Retina (tissue), 1 donor: ENCODE measurements at places on chromosomes 1 and 21.

- no peak for DNase-seq
Measured at GRCh38 chr1:75742047-75742625, 17.6 kb downstream of the ACADM start.

- DNase-seq = peak; percentile 67
Measured at GRCh38 chr1:3283849-3284248, 170.6 kb upstream of the ARHGEF16 start.

- DNase-seq = no peak
Measured at GRCh38 chr1:29586991-29587745, 350.8 kb downstream of the PTPRU start.

GRCh38 chr21:42350318-42350910 is 380 bp downstream of the TFF2 start:
- no peak for DNase-seq

DNA sequence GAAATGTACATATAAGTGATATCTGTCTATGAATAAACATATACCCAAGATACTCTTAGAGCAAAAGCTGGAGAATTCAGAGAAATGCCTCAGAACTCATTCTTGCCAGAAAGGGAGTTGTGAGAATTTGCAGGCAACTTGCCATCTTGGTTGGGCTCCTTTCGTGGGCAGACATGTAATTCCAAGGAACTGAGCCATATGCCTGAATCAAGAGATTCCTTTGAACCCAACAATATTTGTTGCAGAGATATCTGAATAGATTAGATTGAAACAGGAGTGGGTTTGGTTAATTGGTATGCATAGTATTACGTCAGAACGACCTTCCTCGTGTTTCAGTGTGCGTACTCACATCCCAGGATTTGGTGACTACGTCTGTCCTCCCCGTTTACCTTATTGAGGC is 67.0 kb downstream of the TGFB2 start:
- no peak for DNase-seq

DNA sequence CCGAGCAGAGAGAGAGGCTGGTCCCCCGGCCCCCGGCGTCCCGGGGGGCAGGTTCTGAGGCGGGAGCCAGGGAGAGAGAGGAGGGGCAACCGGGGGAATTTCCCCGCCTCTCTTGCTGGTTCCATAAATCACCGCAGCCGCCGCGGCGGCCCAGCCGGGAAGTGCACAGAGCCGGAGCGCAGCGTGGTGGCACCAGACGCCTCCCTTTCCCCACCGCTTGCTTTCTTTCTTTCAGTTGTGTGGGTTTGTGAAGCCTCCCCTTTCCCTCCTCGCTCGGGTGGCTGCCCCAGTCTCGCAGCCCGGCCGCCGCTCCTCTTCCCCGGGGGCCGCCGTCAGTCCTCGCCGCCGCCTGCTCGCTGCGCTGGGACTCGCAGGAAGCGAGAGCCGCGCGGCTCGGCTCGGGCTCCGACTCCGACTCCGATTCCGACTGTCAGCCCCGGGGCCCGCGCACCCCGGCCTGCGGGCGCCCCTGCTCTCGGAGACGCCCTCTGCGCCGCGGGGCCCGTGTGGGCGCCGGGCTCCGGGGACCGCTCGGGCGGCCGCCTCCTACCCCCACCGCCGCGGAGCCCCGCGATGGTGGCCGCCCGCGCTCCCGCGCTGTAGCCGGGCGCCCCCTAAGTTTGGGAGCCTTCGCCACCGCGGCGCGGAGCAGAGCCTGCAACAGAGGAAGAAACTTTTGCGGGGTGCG is at the start of gene CACHD1:
CACHD1 (plus strand) TSS at position 153 of the 688 bp plus-strand sequence. CDS start 616 bp downstream, outside the sequence.
- DNase-seq = peak; percentile 95

- peak; percentile 63 for DNase-seq
Measured at GRCh38 chr1:230352537-230352936, 73.6 kb downstream of the PGBD5 start.

- DNase-seq = no peak
Measured at GRCh38 chr1:86645851-86646250, 58.5 kb upstream of the SH3GLB1 start.
